GM12891 (cell line): ENCODE measurements at places on chromosomes 6 and 20.

DNA sequence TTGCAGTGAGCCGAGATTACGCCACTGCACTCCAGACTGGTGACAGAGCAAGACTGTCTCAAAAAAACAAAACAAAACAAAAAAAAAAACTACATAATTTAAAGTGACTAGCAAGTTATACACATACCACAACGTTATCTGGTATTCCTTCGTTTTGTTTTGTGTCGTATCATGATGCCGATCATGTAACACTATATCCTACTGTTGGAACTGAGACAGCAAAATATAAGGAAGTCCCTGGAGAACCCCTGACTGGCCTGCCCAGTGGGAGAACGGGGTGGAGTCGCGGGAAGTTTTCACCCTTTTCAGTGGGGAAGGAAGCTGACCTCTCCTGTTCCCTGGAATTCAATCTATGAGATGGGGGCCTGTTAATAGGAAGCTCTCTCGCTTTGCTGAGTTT, 15.1 kb downstream of the SOX4 start:
- no peak for DNase-seq

DNA sequence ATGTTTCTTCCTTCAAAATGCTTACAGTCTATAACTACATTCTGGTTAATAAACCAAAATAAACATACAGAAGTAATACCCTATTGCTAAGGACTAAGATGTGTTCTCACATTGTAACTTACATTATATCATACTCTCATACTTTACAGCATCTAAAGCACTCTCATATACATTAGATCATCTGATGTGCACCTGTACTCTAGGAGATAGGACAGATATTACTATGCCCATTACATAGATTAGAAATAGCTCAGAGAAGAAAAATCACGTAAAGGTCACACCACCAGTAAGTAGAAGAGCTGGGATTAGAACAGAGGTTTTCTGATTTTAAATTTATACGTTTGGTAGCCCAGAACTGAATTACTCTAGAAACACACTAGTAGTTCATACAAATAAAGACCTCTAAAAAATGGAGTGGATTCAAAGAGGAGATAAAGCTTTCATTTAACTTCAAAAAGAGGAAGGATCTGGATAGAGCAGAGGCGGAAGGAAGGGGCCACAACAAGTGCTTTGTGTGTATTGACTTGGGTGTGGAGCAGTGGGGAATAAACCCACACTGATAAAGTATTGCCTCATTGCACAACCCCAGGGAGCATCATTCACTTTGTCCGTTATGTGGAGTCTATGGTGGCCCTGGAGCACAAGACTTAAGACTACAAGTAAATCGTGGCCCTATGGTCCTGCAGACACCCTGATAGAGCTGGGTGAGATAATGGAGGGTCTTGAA, 30.9 kb downstream of the SLC2A12 start:
- DNase-seq, result no peak

GRCh38 chr20:21353236-21353635, 44.1 kb downstream of the NKX2-4 start:
- DNase-seq, result no peak

DNA sequence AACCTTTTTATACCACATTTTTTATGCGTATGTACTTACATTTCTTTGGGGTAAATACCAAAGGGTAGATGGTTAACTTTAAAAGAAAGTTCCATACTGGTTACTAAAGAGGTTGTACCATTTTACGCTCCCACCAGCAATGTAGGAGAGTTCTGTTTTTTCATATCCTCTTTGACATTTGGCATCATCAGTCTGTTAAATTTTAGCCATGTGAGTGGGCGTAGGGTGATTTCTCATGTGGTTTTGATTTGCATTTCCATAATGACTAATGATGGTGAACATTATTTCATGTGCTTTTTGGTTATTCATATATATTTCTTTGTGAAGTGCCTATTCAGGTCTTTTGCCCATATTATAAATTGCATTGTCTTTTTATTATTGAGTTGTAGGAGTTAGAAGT, 194.2 kb downstream of the PRL start:
- DNase-seq, result no peak

- peak; percentile 9 for DNase-seq
Observed at GRCh38 chr6:137489046-137490005, 4.9 kb downstream of the OLIG3 start.

- no peak for DNase-seq
Observed at GRCh38 chr20:57329608-57330221, at the start of gene SPO11. Gene SPO11 (plus strand): TSS chr20:57329803. CDS start chr20:57329868, 65 bp downstream.

DNA sequence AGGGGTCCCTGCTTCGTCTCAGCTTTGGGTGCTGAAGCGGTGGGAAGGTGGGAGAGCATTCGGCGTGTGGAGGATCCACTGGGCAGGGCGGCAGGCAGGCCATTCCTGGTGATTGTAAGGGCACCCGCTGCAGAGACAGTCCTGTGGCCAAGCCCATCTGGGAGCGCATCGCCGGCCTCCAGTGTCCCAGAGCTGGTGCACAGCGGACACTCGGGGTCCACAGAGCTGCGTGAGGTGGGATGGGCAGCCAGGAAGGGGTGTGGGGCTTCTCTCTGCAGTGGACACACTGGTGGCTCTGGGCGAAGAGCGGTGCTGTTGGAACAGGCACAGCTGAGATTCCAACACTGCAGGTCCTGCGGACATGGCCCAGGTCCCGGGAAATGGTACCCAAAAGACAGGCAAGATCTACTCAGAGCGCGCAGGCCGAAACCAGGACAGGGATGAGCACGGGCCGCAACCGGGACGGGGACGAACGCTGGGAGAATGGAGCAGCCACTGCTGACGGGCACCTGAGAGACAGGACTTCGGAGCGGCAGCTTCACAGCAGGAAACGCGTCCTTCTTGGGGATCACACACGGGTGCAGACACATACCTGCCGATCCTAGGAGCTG, 188.2 kb downstream of the ERMARD start:
- DNase-seq, result no peak

DNA sequence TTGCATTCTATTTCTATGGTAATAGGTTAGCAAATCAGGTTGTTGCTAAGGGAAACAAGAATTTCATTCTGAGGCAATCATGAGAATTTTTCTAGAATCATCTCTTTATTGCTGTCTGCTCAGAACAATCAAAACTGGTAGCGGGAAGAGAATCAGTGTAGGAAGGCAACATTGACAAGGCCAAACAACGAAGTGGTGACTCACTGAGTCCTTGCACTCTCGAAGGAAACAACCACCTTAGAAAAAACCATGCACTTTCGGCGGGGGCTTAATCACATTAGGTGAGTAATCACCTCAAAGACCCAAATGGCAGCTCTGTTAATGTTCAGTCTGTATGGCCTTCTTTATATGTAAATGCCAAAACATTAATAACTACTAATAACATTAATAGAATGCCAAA, 78.8 kb upstream of the MAP7 start:
- DNase-seq, result no peak

- no peak for DNase-seq
Observed at GRCh38 chr6:119348096-119348747, 1.3 kb downstream of the MAN1A1 start.

DNA sequence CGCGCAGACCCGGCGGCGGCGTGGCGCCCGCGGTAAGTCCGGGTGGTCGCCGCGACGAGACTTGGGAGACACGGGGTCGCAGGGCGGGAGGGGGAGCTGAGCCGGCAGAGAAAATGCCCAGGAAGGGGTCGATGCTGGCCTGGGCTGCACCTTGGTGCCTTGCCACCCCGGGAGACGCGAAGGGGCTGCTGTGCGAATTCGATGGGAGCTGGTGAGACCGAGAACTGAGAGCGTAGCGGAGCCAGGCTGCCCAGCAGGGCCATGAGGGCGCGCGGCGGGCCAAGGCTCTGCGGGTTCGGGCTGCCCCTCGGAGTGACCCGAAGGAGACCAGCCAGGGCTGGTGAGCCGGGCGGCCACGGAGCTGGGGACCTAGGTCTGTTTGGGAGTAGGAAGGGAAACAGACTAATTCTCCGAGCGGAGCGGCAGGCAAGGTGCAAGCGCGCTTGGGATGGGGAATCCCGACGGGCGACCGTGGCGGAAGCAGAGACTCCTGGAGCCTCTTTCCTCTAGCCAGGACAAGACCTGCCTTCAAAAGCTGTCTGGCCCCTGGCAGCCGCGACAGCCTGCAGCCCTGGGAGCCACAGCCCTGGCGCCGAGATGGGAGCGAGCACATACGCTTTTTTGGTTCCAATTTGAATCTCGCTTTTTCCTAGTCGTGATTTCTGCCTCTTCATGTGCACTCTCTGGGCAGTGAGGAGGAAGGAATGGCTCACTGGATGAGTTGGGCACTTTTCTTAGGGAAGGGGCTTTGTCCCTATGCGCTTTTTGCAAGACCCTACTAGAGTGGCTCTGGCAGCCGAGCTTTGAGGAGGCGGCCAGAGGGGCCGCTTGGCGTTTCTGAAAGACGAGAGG, 691 bp downstream of the SYNDIG1 start:
- no peak for DNase-seq

- DNase-seq, result no peak
Observed at GRCh38 chr6:163764565-163764964, 350.0 kb downstream of the QKI start.
